ENCODE measurements at places on chromosomes 4 and X. TPM values are rescaled to one million over a fixed set of nuclear protein-coding genes. Genes with fewer than 3 reads are reported as not detected.

DNA sequence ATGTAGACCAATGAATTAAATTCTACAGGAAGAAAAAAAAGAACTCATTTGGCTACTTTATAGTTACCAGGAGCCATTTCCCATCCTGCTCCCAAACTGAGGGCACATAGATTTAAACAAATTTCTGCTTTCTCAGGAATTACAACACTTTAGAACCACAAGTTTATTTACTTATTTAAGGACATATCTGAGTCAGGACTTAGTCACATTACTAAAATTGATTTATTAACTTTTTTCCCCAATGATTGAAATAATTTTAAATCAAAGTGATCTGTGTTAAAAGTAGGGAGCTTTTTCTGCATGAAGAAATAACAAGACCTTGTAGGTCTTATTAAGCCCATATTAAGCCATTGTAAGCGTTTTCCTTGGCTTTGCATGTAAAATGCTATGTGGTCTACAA lies 291.0 kb upstream of the HAND2 start:
- DNase-seq: no peak

The EXOC1 gene
- total RNA-seq: 30.3 TPM

The FOXR2 gene
- not detected for total RNA-seq

DNA sequence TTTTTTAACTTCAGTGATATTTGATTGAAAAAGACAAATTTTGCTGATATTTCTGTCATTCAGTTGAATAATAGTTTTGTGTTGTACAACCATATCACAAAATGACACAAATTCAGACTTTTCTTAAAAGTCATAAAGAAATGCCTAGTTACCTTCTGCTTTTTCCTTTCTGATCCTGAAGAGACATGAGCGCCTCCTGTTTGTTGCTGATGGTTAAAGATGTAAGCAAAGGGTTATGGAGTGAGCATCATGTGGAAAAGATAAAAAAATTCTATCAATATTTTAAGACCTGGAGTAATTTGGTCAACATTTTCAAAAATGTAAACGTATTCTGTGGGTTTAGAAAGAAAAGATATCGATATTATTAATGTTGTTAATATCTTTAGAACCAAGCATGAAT lies 669.9 kb upstream of the NR3C2 start:
- DNase-seq: peak; percentile 20

DNA sequence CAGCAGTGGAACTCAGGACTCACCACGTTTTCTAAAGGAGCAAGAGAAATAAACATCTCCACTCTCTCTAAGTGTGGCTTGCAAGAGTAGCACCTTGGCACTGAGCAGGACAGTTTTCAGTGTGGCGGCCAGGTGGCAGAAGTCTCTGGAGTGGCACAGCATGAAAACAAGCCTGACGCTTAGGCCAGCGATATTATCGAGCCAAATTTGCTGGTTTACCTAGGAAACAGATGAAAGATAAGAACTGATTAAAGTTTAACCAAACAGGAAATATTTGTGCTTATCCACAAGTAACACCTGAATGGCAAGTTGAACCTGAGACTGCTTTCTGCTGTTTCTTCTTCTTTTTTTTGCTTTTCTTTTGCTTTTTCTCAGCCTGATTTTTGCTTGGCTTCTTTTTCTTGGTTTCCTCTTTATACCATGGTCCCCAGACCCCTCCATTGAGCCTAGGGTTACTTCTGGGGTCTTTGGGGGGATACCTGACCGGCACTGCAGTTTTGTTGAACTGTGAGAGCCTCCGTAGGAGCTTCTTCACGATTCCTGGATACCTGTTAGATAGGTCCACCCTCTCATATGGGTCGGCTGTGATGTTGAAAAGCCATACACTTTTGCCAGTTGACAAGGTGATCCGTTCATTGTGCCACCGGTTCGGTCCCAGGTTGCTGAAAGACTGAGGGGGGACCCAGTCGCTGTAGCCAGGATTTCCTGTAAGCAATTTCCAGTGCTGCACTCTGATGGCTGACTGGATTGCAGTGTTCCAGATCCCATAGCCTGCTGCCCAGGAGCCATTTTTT lies 77.3 kb downstream of the ARSJ start:
- no peak for DNase-seq

- no peak for DNase-seq
Measured at GRCh38 chrX:38305971-38306370, 21.3 kb downstream of the RPGR start.

GRCh38 chrX:154649503-154650220 lies 3.7 kb downstream of the CTAG2 start:
- DNase-seq: no peak

DNA sequence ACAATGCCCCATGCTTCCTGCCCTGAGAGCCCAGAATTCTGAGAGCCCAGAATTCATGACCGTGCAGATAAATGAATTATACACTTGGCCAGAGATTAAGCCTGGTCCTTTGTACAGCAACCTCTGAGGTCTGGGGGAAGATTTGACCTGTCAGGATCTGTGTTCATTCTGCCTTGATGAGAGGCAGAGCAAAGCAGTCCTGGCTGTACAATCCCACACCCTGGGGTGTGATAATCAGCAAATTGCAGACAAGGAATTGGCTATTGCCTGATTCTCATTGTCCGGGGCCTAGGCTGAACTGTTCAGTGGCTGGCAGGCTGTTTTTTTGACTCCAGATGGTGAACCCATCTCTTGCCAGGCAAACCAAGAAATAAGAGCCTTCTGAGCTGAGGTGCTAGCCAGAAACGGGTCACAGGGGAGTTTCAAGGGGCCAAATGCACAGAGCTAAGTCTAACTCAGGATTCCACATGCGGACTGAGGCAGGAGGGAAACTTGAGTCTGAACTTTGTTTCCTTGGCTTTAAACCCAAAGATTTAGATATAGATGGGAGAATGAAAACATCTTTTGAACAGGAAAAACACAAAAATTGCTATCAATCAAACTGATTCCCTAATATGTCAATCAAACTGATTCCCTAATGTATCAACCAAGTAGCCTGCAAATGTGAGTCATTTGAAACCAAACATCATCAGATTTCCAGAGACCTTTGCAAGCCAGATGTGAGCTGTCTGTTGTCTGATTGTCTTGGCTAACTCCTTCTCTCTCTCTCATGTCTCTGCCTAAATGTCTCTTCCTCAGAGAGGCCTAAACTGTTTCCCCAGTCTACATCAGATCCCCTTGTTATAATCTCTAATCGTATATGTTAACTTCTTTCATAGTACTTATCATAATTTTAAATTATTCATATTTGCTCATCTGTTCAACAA lies 159.3 kb downstream of the ATG4A start:
- DNase-seq: no peak

GRCh38 chrX:71996826-71997225 lies 86.2 kb downstream of the NHSL2 start:
- DNase-seq: peak; percentile 67

The NEXMIF gene
- 0.76 TPM for total RNA-seq

- no peak for DNase-seq
Measured at GRCh38 chrX:124435616-124436015, 89.3 kb downstream of the SH2D1A start.

The TCP11X2 gene
- total RNA-seq: 1.6 TPM

DNA sequence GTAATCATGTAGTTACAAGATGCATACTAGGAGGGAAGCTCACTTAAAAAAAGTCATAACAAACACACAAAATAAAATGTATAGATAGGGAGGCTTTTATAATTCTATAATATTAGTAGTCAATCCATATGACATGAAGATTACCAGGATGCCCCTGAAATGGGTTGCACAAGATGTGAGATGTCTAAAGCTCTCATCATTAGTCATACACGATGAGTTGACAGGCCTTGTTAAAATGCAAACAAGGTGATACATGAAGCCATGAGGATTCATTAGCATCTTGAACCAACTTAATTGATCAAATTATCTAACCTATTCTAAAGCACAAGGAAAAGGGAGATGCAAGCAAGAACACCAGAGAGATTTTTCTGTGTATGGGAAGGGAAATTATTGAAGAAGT lies 470.2 kb downstream of the IQCM start:
- no peak for DNase-seq

DNA sequence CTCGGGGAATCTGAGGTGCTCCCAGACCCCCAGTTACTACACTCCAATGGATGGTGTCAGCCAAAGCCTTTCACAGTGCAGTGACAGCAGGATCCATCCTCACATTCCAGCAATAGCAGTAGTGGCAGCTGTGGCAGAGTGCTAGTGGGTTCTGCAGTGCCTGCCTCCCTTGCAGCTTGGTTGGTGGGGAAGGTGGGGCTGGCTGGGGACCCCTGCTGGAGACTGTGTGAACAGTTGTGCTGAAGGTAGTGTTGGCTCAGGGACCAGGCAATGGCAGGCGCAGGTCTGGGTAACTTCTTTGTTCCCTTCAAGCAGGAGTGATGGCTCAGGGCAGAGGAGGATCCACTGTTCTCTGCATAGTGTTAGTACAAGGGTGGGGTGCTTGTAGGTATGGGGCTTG lies 343.7 kb upstream of the TRAM1L1 start:
- peak; percentile 46 for DNase-seq

The TLR10 gene
- total RNA-seq: 0.14 TPM

The KCNE5 gene
- 6.2 TPM for total RNA-seq

GRCh38 chrX:24347881-24348280 lies 12.6 kb upstream of the SUPT20HL1 start:
- no peak for DNase-seq

DNA sequence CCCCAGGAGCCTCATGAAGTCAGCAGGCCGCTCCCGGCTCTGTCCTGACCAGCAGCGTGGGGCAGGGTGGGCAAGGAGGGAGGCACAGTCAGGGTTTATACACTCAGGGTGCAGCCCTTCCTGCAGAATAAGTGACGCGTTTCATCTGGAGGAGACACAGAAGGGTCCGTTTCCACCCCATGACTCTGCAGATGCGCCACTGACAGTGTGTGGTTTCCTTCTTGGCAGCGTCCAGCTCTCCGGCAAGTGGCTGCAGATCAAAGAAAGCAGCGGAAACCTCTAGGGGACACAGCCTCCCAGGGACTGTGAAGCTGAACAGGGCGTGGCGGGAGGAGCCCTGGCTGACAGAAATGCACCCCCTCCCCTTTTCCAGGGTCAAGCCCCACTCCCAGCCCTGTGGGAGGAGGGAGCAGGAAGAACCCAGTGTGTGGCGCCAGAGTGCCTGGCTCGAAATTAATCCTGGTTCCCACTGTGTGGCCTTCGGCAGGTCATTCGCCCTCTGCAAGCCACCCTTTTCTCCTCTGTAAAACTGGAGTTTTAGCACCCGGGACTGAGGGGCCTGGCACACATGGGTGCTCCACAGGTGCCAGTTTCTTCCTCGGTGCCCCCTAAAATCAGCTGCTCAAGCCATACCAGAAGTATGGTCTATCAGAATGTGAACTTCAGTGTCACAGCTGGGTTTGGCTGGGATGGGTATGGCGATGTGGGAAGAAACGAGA lies 17.3 kb upstream of the TBC1D14 start:
- peak; percentile 71 for DNase-seq

DNA sequence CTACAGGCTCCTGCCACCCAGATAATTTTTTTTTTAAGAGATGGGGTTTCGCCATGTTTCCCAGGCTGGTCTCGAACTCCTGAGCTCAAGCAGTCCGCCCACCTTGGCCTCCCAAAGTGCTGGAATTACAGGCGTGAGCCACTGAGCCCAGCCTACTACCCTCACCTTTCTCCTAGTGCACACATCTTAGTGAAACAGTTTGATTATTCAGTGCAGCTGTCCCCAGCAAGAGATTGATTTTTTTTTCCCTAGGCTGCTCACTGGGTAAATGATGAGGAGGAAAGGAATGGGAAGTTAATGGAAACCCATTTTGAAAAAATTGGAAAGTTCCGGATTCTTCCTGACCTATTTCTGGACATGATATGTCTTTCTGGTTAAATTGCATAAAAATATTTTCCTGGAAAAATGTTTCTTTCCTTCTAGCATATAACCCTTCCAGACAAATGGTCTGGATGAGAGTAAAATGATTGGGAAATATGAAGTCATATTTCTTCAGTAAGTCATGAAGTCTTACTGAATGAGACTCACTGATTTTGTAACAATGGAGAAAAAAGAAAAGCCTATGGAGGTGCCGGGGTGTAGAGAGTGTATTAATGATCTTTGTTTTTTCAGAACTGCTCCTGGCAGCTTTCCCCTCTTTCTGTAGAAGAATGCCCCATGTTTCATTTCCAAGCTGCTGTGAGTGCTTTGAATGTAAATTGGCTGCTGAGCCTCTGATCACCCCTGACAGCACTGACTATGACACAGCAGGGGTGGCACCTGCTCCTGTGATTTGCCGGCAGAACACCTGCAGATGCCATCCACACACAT lies 19.5 kb upstream of the ZNF41 start:
- DNase-seq: no peak

All from GM23338 (cell line).